T-cell (primary cell): ENCODE measurements at places on chromosomes 2 and 18.

GRCh38 chr2:186696290-186696689, 2.4 kb downstream of the FAM171B start:
- H3K27ac ChIP-seq = no peak overlapping the region
- no peaks in the 10 kb centered on the region for H3K27me3 ChIP-seq
- no peaks in the 10 kb centered on the region for H3K36me3 ChIP-seq

GRCh38 chr18:40470723-40471122, 1484.3 kb upstream of the PIK3C3 start:
- no peaks in the 10 kb centered on the region for H3K4me1 ChIP-seq
- H3K36me3 ChIP-seq = no peaks in the 10 kb centered on the region
- no peaks in the 10 kb centered on the region for H3K27me3 ChIP-seq
- H3K4me3 ChIP-seq = no peak overlapping the region
- DNase-seq = no peak

DNA sequence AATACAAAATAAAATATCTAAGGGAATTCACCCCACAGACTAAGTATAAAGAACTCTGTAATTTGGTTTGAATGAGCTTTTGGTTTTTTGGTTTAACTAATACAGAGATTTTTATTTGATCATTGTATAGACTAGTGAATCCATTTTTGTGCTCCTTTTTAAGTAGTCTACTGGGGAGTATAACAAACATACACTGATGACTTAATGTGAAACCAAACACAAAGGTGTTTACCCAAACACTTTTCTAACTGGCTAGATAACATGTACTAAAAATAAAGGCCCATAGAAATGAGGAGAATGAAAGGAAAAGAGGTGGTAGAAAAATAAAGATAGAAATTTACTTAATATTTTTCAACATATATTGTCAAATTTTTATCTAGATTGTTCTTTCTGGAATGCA, 146.0 kb downstream of the NRXN1 start:
- H3K4me3 ChIP-seq = no peak overlapping the region
- H3K27ac ChIP-seq = no peak overlapping the region
- no peaks in the 10 kb centered on the region for H3K27me3 ChIP-seq
- no peaks in the 10 kb centered on the region for H3K4me1 ChIP-seq
- DNase-seq = no peak
- H3K36me3 ChIP-seq = no peaks in the 10 kb centered on the region

- H3K4me3 ChIP-seq = no peak overlapping the region
- H3K27ac ChIP-seq = no peak overlapping the region
- no peak for DNase-seq
- H3K4me1 ChIP-seq = no peaks in the 10 kb centered on the region
These were observed 423.1 kb upstream of the CHST9 start for GRCh38 chr18:27608174-27608573.

- no peak overlapping the region for H3K27ac ChIP-seq
- no peaks in the 10 kb centered on the region for H3K4me1 ChIP-seq
- peaks cover 10% of the 10 kb centered on the region for H3K27me3 ChIP-seq
- H3K36me3 ChIP-seq = no peaks in the 10 kb centered on the region
- H3K4me3 ChIP-seq = no peak overlapping the region
These were observed 154.7 kb upstream of the RMP24 start for GRCh38 chr18:35817604-35818352.

- H3K36me3 ChIP-seq = no peaks in the 10 kb centered on the region
- H3K27ac ChIP-seq = no peak overlapping the region
- H3K4me1 ChIP-seq = no peaks in the 10 kb centered on the region
These were observed 54.7 kb downstream of the SLC66A2 start for GRCh38 chr18:79896738-79897137.

GRCh38 chr18:69725009-69725408, 222.7 kb downstream of the CD226 start:
- no peak overlapping the region for H3K27ac ChIP-seq
- no peaks in the 10 kb centered on the region for H3K36me3 ChIP-seq
- no peak overlapping the region for H3K4me3 ChIP-seq
- no peaks in the 10 kb centered on the region for H3K27me3 ChIP-seq
- DNase-seq = no peak

- no peaks in the 10 kb centered on the region for H3K36me3 ChIP-seq
- no peaks in the 10 kb centered on the region for H3K4me1 ChIP-seq
- H3K27me3 ChIP-seq = peaks cover 2% of the 10 kb centered on the region
- H3K4me3 ChIP-seq = no peak overlapping the region
- no peak for DNase-seq
These were observed 23.7 kb upstream of the MMADHC start for GRCh38 chr2:149611100-149611820.

- DNase-seq = no peak
- H3K27ac ChIP-seq = no peak overlapping the region
- peaks cover 7% of the 10 kb centered on the region for H3K4me1 ChIP-seq
- no peaks in the 10 kb centered on the region for H3K36me3 ChIP-seq
These were observed 34.3 kb upstream of the TAF1B start for GRCh38 chr2:9809064-9809356.

DNA sequence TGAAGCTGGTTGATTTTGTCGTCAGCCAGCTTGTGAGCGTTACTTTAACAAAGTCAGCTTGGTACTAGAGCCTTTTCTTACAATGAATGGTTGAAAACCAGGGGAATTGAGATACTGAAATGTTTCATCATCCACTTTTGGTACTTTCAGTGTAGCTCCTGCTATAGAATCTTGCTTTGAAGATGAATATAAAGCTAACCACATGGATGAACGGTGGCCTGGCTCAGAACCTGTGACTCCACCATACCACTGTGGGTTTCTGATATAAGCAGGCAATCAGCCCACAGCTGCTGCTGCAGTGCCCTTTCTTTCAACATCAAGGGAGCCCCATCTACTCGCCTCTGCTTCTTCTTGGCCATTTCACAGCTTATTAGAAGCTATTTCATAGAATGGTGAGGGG, 53.2 kb upstream of the GPR45 start:
- no peak for DNase-seq
- no peaks in the 10 kb centered on the region for H3K36me3 ChIP-seq
- H3K27ac ChIP-seq = no peak overlapping the region
- peaks cover 13% of the 10 kb centered on the region for H3K27me3 ChIP-seq
- H3K4me3 ChIP-seq = no peak overlapping the region

- no peaks in the 10 kb centered on the region for H3K27me3 ChIP-seq
- DNase-seq = no peak
- H3K4me1 ChIP-seq = no peaks in the 10 kb centered on the region
These were observed 436.3 kb downstream of the CBLN2 start for GRCh38 chr18:72107647-72108383.

DNA sequence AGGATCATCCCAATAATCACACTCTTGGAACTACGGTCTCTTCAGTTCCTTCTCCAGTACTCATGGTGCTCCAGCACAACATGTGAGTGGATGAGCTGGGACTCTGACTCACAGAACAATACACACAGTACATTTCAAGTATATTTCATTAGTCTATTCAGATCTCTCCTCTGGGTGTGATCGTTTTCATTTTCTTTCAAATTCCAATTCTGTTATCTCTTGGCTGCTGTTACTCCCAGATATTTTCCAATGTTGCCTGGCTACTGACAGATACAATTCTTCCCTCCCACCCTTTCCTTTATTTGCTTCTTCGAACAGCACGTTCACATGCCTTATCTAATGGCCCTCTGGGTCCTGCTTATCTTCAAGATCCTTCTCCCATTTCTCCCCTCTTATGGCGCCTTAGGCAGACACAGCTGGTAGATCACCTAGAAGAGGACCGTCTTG, 216.0 kb downstream of the ACKR3 start:
- no peak overlapping the region for H3K27ac ChIP-seq
- H3K27me3 ChIP-seq = peaks cover 11% of the 10 kb centered on the region
- DNase-seq = no peak
- H3K36me3 ChIP-seq = no peaks in the 10 kb centered on the region
- H3K4me1 ChIP-seq = no peaks in the 10 kb centered on the region

DNA sequence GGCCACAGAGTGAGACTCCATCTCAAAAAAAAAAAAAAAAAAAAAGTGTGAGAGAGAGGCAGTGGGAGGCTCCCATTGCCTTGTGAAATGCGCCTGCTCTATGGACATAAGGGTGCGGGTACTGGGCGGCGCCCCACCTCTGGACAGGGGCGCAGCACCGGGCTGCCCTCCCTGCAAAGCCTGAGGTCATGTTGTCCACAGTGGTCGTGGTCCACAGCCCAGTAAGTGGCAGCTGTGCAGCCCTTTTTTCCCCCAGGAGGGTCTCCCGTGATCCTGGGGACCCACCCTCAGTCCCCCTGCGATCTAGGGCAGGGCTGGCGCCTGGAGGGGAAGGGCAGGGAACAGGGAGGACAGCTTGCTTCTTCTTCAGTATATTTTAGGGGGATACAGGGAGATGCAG, 37.8 kb downstream of the LPIN1 start:
- H3K27me3 ChIP-seq = peaks cover 2% of the 10 kb centered on the region
- no peak overlapping the region for H3K4me3 ChIP-seq
- H3K36me3 ChIP-seq = peaks cover 97% of the 10 kb centered on the region
- DNase-seq = no peak
- no peak overlapping the region for H3K27ac ChIP-seq

DNA sequence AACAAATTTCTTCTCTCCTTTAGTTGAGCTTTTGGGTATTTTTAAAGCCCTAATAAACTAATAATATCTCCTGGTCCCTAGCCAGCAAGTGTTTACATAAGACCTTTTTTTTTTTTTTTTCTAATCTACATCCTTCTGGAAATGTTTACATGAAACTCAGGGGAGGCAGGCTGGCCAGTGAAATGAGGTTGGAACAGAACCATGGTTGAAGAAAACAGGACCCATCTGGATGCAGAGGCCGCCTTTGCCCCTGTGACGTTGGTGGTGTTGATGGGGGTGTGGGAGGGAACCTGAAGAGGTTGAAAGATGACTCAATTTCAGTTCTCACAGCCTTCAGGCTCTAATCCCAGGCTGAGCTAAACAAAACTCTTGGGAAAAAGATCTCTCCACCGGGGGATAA, 118.5 kb downstream of the NRP2 start:
- no peaks in the 10 kb centered on the region for H3K4me1 ChIP-seq
- DNase-seq = no peak
- H3K27ac ChIP-seq = no peak overlapping the region
- no peaks in the 10 kb centered on the region for H3K36me3 ChIP-seq

GRCh38 chr18:47970664-47971531, 40.4 kb upstream of the SMAD2 start:
- H3K36me3 ChIP-seq = no peaks in the 10 kb centered on the region
- no peak overlapping the region for H3K4me3 ChIP-seq
- no peak overlapping the region for H3K27ac ChIP-seq

DNA sequence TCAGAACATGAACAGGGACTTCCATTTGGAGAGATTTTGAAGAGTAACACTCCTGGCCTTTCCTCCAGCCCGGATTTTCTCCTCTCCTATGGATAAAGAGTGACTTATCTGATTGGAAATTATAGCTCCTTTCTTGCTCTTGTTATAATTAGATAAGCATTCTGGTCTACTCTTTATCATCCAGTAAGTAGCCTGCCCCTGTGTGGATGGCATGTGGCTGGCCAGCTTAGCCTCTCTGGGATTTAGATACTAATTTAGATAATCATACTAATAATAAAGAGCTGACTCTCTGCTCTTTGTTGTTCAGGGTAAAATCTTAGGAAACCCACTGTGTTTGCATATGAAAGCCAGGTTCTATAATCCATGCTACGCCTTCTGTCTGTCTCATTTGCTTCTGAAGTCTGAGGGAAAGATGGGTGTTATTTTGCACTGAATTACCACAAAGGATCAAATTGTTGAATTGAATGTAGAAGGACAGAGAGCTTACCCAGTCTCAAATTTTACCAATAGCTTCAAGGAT, 438.8 kb downstream of the SPAG16 start:
- H3K4me3 ChIP-seq = no peak overlapping the region
- no peaks in the 10 kb centered on the region for H3K36me3 ChIP-seq
- H3K27me3 ChIP-seq = no peaks in the 10 kb centered on the region
- no peak overlapping the region for H3K27ac ChIP-seq

- no peaks in the 10 kb centered on the region for H3K4me1 ChIP-seq
- H3K36me3 ChIP-seq = no peaks in the 10 kb centered on the region
- no peak overlapping the region for H3K4me3 ChIP-seq
- no peaks in the 10 kb centered on the region for H3K27me3 ChIP-seq
- no peak overlapping the region for H3K27ac ChIP-seq
These were observed 235.6 kb downstream of the BCL11A start for GRCh38 chr2:60317844-60318243.

GRCh38 chr2:166240387-166241313, 112.8 kb upstream of the SCN1A start:
- H3K4me1 ChIP-seq = no peaks in the 10 kb centered on the region
- no peak overlapping the region for H3K27ac ChIP-seq

GRCh38 chr2:62999905-63000304, 50.7 kb upstream of the OTX1 start:
- no peak overlapping the region for H3K27ac ChIP-seq
- H3K36me3 ChIP-seq = no peaks in the 10 kb centered on the region
- H3K4me3 ChIP-seq = no peak overlapping the region
- DNase-seq = no peak
- H3K27me3 ChIP-seq = no peaks in the 10 kb centered on the region

DNA sequence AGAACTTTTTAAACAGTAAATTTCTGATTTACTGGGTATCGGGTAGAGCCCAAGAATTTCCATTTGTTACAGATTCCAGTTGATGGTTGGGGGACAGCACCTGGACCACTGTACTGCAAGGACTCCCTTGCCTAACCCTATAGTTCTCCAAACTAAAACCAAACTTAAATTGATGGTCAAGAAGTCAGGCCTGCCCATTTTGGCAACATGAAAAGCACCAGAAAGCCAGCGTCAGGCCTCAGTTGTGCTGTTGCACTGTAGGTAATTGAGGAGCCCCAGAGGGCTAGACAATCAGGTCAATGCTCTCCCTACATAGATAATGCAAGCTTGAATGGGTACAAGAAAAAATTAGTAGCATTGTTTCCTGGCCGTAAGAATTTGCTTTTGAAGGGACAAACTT, 40.5 kb downstream of the NOP58 start:
- DNase-seq = no peak
- no peak overlapping the region for H3K4me3 ChIP-seq
- H3K4me1 ChIP-seq = no peaks in the 10 kb centered on the region
- peaks cover 54% of the 10 kb centered on the region for H3K36me3 ChIP-seq
- H3K27me3 ChIP-seq = no peaks in the 10 kb centered on the region

DNA sequence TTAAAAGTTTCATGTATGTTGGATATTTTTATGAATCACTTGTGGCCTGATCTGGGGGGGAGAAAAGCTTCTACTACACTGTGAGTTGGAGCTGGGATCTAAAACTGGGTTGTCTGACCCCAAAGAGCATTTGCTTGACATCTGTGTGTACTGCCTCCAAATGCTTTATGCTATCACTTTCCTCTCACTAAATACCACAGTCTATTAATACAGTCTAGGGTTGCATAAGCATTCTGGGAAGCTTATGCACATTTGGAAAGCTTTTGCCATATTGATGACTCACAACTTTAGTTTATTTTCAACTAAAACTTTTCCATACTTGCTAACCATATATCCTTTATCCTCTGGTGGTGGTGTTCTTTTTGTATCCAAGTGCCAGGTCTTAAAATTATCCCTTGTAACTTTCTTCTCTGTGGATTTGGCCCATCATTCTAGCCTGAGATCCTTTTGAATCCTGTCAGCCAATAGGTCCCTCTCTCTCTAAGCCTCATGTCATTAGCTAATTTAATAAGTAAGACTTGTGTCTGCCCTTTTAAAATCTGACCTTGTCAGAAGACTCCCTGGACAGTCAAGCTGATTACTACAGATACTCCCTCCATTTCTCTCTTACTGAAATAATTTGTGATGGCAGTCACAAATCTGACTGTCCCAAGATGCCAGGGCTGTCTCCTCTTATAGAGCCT, 72.7 kb downstream of the NXPH2 start:
- H3K36me3 ChIP-seq = no peaks in the 10 kb centered on the region
- no peak for DNase-seq
- H3K4me3 ChIP-seq = no peak overlapping the region
- H3K27me3 ChIP-seq = no peaks in the 10 kb centered on the region
